ENCODE measurements at places on chromosomes 3 and 15. TPM values are rescaled to one million over a fixed set of nuclear protein-coding genes. Genes with fewer than 3 reads are reported as not detected.

DNA sequence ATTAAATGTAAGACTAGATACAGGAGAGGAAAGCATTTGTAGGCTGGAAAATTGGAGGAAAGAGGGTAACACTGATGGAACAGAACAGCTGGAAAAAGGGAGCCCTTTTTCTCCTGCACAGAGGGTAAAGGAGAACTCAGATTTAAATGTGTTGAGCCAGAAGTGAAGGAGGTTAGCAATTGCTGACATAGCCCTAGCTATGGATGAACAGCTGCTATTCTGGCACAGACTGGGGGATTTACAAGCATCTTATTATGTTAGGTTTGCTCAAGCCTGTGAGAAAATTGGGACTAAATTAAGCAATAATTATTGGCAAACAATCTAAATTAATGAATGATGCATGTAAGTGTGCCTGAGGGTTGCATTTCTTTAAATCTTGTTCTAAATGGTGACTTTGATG is 40.6 kb upstream of the PRR20G start:
- DNase-seq = no peak

- no peak for DNase-seq
Measured at GRCh38 chr15:75073197-75073596, 49.8 kb downstream of the PPCDC start.

DNA sequence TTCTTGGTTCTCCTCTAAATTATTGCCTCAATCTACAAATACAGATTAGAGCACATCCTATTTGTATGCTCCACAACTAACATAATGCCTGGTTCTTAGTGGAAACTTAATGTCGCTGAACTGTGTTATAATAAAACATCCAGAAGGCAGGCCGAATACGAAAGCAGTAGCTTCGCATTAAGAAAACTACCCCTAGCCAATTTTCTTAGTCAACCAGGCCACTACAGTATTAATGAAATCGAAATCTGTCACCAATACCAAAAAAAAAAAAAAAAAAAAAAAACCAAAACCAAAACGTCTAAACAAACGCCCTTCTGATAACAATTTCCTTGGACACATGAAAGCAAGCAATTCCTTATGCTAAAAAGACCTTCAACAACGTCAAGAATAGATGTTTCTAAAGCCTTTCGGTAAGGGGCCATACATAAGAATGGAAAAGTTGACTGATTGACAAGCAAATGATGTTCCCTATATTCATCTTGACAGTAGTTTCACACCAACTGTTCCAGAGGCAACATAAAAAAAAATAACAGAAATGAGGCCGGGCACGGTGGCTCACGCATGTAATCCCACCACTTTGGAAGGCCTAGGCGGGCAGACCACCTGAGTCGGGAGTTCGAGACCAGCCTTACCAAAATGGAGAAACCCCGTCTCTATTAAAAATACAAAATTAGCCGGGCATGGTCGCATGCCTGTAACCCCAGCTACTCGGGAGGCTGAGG is 1.3 kb downstream of the DENND6A start:
- DNase-seq = no peak

GRCh38 chr3:31445701-31446100 is 87.0 kb upstream of the STT3B start:
- no peak for DNase-seq

GRCh38 chr15:26667222-26667988 is 105.5 kb downstream of the GABRB3 start:
- no peak for DNase-seq

- DNase-seq = no peak
Measured at GRCh38 chr3:167318996-167319615, 61.0 kb downstream of the ZBBX start.

GRCh38 chr3:186589856-186590579 is 19.5 kb downstream of the DNAJB11 start:
- peak; percentile 56 for DNase-seq

GRCh38 chr3:66572938-66573710 is 72.3 kb upstream of the LRIG1 start:
- no peak for DNase-seq

DNA sequence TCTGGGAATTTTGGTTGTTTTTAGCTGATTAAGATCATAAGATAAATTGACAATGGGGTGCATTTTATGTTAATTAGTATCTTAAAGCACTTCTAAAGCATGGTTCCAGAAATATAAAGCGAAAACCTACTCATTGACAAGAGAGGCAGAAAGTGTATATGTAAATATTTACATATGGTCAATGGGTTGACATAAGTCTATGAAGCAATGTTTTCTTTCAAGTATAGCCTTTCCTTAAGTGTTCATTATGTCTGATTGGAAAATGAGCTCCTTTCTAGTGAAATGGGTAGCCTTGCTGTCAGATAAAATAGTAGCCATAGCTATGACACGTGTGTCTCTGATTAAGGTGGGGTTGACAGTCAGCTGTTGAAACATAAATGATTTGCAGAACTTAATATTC is 365.2 kb upstream of the AGTR1 start:
- no peak for DNase-seq

DNA sequence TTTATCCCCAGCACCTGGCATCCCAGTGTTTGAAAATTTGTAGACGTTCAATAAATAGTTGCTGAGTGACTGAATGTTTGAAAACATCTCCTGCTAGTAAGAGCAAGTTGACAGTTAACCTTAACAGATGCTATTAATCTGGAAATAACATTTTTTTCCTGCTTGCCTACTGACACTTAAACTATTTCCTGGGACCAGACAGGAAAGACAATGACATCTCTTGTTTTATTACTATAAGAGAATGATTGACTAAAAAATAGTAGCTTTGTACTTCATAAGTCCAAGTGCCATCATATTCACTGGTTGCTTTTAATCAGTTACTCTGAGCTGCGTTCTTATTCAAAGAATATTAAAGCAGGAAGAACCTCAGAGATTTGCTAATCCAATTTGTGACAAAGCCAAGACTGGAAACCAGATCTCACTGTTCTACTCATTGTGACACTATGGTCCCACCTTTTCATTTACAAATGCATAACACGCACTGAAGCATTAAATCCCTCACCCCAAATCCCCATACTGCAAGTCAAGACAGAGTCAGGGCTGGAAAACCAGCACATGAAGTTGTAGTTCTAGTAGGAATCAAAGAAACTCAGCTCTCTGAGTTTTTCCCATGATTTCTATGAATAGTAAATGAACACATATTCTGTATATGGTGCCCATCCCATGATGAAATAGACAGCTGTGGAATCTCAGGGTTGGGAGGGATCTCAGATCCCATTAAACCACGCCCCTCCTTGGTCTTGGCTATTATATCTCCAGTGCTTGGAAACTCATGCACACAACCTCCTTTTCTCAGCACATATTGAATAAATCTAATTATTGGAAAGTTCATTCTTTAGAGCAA is 212.7 kb upstream of the P2RY1 start:
- DNase-seq = no peak

DNA sequence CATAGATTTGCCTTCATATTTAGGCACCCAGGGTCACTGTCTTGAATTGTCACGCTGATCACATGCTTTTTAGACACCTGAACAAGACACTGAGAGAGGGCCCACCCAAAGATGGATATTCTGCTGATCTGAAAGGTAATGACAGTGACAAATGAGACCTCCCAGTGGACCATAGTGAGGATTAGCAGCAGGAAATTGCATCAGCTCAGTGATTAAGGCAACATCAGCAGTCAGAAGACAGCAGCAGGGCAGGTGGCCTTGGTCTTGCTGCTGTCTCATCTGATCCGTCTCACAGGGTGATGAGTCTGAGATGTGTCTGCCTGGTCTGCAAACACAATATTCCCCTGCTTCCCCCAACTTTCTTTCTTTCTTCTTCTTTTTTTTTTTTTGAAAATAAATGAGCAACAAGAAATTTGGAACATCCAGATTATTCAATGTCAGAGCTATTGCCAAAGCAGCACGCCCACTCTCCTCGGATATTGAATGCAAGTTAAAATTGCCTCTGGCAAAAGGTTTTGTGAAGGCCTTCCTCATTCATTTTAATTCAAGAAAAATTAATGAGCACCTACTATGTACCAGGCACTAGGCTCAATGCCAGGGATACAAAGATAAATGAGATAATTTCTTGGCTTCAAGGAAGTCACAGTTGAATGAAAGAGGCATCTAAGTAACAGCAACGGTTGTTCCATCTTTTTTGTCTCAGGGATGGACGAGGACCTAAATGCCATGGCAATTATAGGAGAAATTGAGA is 14.1 kb downstream of the OTOL1 start:
- DNase-seq = no peak

- DNase-seq = no peak
Measured at GRCh38 chr3:193648542-193649076, 55.6 kb downstream of the OPA1 start.

GRCh38 chr3:7444886-7445285 is 584.0 kb downstream of the GRM7 start:
- no peak for DNase-seq

Gene CDV3
- 211 TPM for total RNA-seq

Gene DGKG
- total RNA-seq = 20.5 TPM

Gene FANCD2OS
- total RNA-seq = not detected

Gene ACTRT3
- not detected for total RNA-seq

Gene IL17RE
- 0.18 TPM for total RNA-seq

Gene SPINK8
- total RNA-seq = not detected
